ENCODE measurements at places on chromosomes 11 and 22.

DNA sequence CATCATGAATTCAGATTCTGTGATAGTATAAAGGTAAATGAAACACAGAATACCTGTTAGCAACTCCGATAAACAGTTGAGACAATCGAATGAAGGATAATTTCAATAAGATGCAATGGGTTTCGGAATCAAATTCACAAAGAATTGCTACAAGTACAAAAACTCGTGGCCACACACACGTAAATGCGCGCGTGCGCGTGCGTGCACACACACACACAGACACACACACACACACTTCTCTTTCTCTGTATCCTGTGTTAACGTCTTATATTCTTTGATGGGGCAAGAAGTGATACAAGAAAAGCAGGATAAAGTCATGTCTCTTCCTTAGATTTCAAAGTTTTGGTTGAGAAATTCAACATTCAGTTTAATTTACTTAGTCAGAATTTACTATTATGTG is 57.2 kb downstream of the FOLH1 start:
- no peak for ATAC-seq

- ATAC-seq = no peak
These were observed 61.6 kb downstream of the SYTL2 start for GRCh38 chr11:85749287-85749834.

GRCh38 chr11:43997022-43997660 is 50.6 kb upstream of the ACCSL start:
- ATAC-seq = peak; percentile 32

GRCh38 chr11:20097319-20098221 is 62.7 kb downstream of the DBX1 start:
- ATAC-seq = no peak

GRCh38 chr22:16975155-16975885 is 32.7 kb downstream of the GAB4 start:
- no peak for ATAC-seq

DNA sequence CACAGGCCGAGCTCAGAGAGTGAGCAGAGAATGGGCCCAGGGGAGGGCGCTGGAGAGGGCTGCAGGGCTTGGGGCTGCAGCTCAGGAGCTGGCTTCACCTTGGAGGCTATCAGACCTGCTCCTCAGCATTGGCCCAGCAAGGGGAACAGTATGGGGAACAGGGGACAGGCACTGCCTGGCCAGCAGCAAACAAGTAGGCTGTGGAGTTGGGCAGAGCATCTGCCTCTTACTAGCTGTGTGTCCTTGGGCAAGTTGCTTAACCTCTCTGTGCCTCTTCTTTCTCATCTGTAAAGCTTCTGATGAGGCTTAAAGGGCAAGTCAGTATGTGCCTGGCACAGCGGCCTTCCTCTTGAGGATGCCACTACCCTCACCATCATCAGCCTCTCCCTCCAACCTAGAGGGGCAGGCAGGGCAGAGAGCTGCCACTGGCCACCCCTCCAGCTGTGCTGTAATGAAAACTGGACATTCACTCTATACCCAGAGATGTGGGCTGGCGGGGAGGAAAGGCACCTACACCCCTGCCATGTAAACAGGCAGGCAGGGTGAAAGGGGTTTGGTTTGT is 7.5 kb upstream of the CDKN1C start:
- ATAC-seq = no peak

DNA sequence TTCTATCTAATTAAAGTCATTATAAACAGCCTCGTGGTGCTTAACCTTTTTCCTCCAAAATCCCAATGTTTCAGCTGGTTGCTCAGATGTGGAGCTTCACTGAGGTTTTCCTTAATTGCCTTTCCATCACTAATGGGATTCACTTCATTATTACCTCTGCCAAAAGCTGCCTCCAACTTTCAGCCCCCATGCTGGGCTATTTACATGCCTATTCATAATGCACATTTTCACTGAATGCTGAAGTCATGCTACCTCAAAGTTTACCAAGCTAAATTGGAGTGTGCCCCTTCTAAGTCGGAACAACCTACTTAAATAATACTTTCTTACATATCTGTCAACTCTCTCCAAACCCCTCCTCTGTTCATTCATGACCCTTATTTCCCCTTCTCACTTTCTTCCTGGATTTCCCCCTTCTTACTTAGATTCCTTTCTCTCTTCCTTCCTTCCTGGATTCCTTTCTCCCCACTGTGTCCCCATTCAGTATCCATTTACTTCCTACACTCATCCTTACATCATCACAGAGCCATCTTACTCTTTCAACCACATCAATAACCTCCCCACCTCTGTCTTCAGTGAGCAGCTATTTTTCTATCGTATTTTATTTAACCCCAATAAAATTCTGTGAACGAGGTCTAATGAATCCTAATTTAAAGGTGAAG is 887.3 kb upstream of the TENM4 start:
- ATAC-seq = no peak

DNA sequence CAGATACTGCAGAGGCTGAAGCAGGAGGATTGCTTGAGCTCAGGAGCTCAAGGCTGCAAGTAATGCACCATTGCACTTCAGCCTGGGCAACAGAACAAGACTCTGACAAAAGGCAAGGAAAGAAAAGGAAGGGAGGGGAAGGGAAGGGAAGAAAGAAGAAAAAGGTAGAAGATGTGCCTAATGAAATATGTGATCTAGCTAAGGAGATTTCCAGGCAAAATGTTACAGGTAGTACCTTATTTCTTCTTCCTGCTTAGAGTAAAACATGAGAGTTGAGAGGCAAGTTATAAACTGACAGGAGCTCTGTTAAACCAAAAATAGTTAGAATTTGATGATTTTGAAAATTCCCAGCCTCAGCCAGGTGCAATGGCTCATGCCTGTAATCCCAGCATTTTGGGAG is 4.7 kb upstream of the PELI3 start:
- ATAC-seq = no peak

DNA sequence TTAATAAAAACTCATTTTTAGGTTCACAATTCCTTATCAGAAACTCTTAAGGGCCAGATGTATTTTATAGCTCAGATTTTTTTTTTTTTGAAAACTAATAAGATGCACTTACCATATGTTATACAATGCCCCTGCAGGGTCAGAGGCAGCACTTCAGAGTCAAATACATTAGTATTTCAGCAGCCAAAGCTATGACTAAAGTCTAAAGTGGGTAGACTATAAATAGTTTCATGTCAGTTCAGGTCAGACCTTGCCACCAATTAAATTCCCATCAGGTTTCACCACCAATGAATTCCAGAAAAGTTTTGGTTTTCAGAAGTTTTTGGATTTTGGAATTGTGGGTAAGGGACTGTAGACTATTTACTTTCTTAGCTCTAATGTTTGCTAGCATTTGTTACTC is 75.9 kb downstream of the FAM83F start:
- no peak for ATAC-seq

DNA sequence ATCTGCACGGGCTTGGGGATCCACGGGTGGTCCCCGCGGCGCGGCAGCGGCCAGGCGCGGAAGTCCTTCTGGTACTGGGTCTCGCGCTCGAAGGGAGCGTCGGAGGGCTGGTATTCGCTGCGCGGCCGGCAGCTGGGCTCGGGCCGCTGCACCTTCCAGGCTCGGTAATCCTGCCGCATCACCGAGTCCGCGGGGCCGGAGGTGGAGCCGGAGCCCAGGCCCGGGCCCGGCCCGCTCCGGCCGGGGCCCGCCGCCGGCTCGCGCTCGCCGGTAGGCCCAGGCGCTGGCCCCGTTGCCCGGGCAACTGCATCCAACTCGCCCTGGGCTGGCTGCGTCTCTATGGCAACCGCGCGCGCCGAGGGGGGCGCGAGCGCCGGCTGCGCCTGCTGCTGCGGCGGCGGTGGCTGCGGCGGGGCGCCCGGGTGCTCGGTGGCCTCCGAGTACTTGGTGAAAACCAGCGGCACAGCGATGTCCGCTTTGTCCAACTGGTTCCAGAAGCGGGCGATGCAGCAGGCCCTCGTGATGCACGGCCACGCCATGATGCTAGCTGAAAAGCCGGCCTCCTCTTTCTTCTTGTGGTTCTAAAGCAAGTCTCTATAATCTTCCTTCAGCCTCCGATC is 897 bp downstream of the MAP6 start:
- ATAC-seq = peak; percentile 69

GRCh38 chr11:22244986-22245592 is 52.2 kb downstream of the ANO5 start:
- ATAC-seq = peak; percentile 58

DNA sequence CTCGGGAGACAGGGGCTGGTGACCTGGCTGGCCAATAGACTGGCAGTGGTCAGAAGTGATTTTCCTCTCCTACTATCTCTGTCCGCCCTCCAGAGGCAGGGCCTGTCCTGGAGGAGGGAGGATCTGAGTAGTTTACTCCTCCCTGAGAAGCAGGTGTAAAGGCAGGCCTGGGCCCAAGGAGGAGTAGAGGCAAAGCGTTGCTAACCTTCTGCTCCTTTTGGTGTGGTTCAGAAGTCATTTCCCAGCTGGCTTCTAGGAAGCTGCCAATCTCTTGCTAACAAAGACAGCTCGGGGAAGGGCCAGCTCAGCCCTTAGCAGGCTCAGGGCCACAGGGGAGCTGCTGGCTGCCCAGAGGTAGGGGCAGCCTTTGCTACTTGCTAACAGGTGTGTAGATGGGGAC is 151.1 kb upstream of the NECTIN1 start:
- no peak for ATAC-seq

DNA sequence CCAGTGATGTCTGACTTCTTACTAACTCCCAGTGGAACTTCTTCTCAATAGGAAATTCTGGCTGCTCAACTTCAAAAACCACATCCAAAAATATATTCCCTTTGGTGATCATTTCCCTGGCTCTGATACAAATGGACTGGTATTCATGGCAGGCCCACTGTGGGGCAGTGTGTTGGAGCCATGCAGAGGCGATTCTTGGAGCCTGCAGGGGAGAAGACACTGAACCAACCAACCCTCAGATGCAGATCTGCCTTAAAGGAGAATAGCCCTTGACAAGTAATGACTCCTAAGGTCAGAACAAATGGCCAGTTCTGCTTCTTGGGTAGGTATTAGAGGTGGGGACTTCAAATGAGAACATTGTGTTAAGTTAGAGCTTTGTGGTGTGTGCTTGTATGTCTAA is 12.2 kb downstream of the OR4D9 start:
- no peak for ATAC-seq

GRCh38 chr11:131253142-131253655 is 117.2 kb upstream of the NTM start:
- ATAC-seq = no peak

GRCh38 chr11:63875506-63876065 is 36.7 kb downstream of the MARK2 start:
- ATAC-seq = no peak

- ATAC-seq = no peak
These were observed 112.3 kb downstream of the INSC start for GRCh38 chr11:15227011-15227410.

DNA sequence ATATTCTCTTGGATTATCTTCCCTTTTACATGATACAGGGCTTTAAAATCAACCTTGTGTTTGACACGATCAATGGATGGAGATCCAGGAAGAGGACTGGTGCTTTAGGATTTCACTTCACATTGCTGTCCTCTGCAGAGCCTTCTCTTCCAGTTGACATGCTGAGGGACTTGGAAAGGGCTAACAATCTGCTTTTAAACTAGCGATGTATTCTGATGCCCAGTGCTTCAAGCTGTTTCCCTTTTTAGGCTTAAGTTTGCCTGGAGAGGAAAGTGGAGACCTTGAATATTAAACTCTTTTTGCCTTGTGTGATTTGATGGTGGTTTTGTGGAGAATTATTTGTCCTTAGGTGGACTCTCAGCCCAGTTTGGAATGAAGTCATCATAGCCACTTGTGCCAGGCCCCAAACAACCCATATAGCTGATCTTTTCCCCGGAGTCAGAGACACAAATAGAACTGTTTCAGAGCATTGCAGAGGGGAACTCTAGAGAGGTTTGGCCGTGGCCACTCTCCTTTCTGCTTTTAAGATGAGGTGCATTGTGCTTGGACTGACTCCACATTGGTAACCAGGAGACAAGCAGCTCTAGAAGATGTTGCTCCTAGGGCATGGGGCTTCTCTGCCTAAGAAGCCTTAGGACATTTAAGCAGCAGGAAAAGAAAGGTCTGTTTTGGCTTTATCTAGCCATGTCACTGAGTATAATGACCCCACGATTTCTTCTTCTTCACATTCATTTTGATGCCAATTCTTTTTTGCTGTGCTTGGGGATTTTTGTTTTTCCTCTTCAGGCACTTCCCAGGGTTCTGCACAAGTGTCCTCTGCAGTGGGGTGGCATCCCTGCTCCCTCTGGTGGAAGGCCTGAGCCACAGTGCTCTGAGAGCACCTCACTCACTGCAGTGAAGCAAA is 152.8 kb downstream of the NCAM1 start:
- no peak for ATAC-seq

DNA sequence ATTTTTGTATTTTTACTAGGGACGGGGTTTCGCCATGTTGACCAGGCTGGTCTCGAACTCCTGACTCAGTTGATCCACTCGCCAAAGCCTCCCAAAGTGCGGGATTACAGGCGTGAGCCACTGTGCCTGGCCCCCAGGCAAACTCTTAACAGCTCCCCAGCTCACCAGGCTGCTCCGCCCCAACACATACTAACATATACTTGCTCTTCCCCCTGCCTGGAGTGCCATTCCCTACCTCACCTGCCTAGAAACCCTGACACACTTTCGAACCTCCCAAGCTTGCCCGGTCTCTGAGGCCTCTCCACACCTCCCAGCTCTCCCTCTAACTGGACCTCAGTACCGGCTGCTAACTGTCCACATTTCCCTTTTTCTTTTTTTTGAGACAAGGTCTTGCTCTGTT is 8.5 kb downstream of the MAP4K2 start:
- ATAC-seq = no peak

DNA sequence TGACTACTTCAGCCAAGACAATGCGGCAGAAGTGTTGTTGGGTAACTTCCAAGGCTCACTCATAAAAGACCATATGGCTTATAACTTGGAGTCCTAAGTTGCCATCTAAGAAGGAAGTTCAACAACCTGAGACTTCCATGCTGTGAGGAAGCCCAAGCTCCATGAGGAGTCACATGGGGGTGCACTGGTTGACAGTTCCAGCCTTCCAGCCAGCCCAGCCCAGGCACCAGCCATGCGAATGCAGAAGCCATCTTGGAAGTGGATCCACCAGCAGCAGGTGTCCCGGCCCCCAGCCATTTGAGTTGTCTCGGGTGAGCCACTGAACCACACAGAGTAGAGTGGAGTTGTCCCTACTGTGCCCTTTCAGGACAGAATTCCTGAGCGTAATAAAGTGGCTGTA is 32.8 kb upstream of the WNT7B start:
- no peak for ATAC-seq

DNA sequence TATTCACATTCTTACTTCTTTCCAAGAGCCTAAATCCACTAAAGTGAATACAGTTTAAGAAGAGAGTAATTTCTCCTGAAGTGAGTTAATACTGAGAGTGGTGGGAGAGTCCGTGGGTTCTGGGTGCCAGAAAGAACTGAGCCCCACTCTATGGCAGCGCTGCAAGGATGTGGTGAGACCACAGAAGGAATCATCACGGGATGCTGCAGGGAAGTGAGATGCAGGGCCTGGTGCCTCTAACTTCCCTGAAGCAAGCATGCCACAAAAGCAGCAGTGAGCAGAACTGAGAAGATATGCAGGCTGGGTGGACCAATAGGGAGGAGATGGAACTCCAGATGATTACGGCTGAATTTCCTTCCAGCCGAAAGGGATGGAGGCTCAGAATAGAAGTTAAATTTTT is 5.0 kb upstream of the MMP12 start:
- ATAC-seq = no peak

Data from stimulated activated memory B cell treated with anti-CD40 and anti-IgM and Interleukin-4, amounts not matched to agents 10 μg/mL and 1 μg/mL and 100 μg/mL, for 72 hours (primary cell).